Fibroblast of skin of back (primary cell): ENCODE measurements at places on chromosomes 12 and 14.

DNA sequence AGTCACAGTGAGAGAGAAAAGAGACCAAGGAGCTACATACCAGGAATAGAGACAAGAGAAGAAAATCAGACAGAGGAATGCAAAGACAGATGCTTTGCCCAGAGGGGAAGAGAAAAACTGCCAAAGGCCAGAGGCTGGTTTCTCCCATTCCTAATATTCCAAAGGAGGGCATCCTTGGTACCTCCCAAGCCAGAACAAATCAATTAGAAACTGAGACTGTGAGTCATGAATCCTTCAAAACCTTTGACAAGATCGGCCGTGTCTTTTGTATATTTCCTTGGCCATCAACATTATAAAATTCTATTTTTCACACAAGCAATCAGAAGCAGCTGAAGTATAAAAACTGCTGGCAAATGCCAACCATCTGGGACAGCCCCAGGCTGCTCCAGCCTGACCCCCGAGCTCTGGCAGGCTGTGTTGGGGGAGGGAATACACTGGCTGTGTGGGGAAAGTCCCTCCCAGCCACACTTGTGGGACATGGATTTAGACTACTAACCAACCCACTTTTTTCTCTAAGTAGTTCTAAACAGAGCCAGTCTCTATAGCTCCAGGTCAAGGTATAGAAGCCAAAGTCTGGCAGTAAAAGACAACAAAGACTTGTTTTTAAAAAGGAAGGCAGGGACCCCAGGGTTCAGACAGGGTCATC lies 13.7 kb downstream of the POMT2 start:
- peak; percentile 61 for DNase-seq

- DNase-seq: peak; percentile 2
Observed at GRCh38 chr12:54759751-54760150, 94.6 kb upstream of the MUCL1 start.

DNA sequence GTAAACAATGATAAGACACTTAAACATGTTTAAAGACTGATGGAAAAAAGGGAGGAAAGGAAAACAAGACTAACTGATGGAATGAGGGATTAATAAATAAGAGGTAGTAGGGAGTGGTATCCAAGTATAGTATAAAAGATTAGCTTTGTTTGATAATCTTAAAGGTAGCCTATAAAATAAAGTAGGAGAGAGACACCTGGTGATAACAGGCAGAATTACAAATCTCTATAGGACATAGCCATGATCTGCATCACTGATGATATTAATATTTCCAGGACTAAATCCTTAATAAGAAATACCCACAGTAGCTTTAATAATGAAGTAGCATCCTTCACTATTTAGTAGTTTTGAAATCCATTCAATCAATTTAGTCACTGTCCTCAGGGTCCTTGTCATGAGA lies 30.4 kb downstream of the DLGAP5 start:
- peak; percentile 43 for DNase-seq

GRCh38 chr12:76746516-76746915 lies 17.4 kb upstream of the ZDHHC17 start:
- no peak for DNase-seq

DNA sequence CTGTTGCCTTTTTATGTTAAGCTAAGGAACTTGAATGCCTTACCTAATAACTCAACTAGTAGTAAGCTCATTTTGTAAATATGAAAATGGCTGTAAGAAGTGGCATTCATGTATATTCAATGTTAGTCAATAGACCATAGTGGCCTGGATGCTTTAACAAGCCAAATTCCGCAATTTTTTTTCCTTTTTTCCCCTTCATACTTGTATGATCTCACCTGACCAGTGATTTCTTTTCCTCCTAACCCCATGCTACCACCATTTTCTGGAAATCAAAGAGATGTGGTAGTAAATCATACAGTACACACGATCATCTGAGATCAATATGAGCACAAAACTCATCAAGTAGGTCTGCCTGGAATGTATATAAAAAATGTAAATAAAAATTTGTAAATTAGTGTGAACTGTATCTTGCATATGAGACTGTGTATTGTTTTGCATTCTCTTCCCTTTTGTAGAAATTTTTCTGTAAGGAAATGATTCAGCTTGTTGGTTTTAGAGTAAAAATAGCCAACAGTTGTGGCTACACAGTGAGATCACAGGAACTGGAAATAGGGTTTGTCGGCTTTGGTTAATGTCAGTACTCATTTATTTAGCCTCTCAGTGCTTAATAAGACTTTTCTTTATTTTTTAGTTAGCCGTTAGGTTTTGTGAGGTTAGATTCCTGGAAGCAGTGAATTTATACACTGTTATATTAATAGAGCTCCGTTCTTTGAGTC lies 62.5 kb downstream of the ETNK1 start:
- DNase-seq: peak; percentile 84

DNA sequence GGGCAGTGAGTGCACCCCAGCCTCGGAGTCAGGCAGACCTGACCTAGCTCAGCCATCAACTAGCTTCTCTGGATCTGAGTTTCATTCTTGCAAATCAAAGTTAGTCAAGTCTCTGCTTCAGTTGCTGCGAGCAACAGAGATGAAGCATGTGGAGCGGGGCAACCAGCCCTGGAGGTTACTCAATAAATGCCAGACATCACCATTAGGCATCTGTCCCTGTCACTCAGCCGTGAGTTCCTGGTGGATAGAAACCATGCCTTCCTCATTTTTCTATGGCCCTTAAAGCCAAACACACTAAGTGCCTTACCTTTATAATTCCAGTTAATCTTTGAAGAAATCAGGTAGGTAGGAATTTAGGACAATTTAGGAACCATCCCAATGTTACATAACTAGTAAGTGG lies 19.3 kb downstream of the RFX4 start:
- no peak for DNase-seq

GRCh38 chr14:75837151-75837787 lies 144.5 kb downstream of the TGFB3 start:
- DNase-seq: no peak
